Midbrain (tissue), 1 donor: ENCODE measurements at places on chromosomes 4 and X.

DNA sequence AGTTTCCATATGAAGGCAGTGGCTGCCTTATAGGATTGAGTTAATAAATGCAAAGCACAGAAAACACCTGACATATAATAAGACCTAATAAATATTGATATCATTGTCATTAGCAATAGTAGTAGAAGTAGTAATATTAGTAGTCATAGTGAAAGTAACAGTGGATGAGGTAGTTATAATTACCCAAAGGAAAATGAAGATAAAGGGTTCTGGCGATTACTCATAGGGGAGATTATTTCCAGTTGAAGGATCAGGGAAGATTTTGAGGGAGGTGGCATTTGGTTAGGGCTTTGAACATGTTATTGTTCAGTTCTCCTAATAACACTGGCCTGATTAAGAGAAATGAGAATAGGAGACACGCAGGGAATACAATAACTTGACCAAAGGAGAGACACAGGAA lies 131.9 kb upstream of the GPRIN3 start:
- DNase-seq, result no peak

- no peak for DNase-seq
Measured at GRCh38 chr4:56768316-56768715, 53.2 kb downstream of the SPINK2 start.

DNA sequence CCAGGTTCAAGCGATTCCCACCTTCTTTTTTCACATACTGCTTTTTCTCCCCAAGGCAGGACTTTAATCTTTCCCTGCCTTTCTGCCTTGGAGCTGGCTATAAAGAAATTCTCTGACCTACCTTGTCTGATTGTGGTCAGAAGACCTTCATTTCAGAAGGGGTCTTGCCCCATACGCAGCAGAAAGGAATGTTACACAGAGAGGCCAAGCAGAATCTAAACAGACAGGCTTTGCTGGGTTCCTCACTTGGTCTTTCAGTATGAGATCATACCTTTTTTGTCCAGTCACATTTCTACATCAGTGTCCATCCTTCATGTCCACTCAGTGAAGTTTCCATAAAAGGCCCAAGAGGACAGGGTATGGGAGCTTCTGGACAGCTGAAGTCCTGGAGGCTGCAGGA lies 108.3 kb upstream of the RBPJ start:
- DNase-seq, result no peak

GRCh38 chr4:185092535-185093197 lies 50.4 kb upstream of the SLC25A4 start:
- no peak for DNase-seq

DNA sequence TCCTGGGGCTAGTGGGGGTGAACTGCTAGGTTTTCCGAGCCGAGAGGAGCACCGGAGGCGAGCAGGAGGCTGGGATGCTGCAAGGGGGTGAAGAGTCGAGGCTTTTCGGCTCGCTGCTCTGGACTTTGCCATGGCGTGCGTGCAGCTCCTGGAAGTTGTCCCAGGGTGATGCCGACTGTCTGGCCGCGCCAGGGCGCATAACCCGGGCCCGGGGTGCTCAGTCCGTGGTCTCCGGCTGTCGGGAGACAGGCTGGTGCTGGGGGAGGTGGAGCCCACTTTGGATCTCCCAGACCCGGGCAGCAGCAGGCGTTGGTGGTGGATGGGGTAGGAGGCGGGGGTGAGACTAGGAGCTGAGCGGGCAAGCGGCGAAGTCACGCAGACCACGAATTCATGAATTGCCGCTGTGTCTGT lies 793 bp downstream of the GRIA3 start:
- no peak for DNase-seq

DNA sequence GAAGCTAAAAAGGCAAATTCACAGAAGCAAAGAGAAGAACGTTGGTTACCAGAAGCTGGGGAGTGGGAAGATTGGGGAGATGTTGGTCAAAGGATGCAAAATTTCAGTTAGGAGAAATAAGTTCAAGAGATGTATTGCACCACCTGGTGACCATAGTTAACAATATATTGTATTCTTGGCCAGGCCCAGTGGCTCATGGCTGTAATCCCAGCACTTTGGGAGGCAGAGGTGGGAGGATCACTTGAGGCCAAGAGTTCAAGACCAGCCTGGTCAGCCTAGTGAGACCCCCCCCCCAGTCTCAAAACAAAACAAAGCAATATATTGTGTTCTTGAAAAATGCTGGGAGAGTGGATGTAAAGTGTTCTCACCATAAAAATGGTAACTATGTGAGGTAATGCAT lies 67.9 kb downstream of the TAB3 start:
- no peak for DNase-seq

DNA sequence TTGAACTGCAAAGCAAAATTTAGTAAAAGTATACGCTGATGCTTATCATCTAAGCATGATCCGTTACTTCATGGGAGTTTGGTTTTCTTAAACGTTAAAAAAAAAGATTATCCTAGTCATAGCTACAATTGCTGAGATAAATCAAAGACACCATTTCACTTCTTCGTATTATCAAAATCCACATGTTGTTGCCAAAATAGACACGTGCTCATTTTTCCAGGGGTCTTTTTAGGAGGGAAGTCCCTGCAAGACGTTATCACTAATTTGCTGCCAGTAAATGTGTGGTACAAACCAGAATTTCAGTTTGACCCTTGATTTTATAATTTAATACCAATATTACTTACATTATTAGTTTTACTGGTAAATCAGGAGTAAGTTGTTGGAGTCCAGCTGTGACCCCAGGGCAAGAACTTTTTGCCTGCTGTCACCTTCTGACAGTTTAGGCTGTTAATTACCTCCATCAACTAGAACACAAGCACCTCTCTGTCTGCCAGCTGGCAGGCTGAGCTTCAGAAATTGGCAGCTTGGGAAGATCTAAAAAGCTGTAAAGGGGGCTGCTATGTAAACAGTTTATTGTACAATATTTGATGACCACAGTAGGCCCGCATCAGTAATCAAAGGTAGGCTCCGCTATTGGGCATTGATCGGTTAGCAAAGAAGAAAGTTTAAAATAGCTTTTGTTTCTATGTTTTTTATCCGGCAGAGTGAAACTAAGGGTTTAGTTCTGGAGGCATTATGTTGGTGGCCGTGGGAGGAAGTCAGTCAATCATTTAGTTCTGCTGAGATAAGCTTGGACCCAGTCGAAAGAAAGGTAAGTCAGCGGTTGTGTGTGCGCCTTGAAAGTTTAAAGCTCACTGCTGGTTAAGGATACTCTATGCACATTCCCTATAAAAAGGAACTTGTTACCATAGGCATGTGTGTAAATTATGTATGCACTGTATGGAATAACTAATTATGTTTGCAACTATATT lies 196.4 kb downstream of the FBXO8 start:
- DNase-seq, result no peak

- peak; percentile 37 for DNase-seq
Measured at GRCh38 chr4:141158219-141158618, 24.9 kb upstream of the RNF150 start.

- no peak for DNase-seq
Measured at GRCh38 chrX:108217876-108218275, 126.3 kb downstream of the ATG4A start.

DNA sequence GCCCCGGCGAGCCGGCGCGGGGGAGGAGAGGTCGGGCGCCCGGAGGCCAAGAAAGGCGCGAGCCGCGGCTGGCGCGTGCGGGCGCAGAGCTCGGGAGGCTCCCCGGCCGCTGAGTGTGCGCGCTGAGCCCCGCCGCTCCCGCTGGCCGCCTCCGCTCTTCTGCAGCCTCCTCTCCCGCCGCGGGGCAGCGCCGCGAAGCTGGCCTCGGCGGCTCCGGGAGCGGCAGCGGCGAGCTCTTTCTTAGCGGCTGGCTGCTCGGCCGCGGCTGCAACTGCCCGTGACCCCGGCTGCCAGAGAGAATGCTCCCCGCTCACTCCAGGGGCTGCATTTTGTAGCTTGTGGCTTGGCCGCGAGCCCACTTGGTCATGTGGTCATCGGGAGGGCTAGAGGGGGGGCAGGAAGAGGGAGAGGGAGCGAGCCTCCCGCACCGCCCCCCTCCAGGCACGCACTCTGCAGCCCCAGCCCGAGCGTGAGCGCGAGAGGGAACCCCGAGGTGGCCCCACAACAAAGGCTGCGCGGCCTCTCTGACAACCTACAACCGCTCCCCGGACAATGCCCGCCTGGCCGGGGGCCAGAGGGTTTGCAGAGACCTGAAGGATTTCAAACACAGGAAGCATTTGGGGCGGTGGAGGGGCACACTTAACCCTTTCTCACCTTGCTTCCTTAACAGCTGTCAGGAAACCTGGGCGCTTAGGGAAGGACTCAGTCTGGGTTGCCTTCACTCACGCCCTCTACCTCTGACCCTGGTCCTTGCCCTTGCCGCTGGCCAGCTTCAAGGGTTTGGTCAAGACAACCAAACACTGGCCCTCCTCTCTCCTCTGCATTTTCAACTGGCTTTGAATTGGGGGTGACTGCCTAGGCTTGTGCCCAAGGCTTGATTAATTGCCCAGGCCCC lies at the start of gene APLN:
TSS of gene APLN (minus strand) at position 305 of the 895 bp plus-strand sequence. CDS start 326 bp downstream, outside the sequence.
- DNase-seq, result peak; percentile 73

- DNase-seq, result no peak
Measured at GRCh38 chr4:145513020-145513621, 31.5 kb downstream of the SMAD1 start.

GRCh38 chr4:190020790-190021717 lies 6.0 kb downstream of the FRG2 start:
- no peak for DNase-seq
